ENCODE measurements at places on chromosomes 1 and 21.
A peak's percentile ranks its signal among the peaks of the same experiment; 100 is the strongest.

DNA sequence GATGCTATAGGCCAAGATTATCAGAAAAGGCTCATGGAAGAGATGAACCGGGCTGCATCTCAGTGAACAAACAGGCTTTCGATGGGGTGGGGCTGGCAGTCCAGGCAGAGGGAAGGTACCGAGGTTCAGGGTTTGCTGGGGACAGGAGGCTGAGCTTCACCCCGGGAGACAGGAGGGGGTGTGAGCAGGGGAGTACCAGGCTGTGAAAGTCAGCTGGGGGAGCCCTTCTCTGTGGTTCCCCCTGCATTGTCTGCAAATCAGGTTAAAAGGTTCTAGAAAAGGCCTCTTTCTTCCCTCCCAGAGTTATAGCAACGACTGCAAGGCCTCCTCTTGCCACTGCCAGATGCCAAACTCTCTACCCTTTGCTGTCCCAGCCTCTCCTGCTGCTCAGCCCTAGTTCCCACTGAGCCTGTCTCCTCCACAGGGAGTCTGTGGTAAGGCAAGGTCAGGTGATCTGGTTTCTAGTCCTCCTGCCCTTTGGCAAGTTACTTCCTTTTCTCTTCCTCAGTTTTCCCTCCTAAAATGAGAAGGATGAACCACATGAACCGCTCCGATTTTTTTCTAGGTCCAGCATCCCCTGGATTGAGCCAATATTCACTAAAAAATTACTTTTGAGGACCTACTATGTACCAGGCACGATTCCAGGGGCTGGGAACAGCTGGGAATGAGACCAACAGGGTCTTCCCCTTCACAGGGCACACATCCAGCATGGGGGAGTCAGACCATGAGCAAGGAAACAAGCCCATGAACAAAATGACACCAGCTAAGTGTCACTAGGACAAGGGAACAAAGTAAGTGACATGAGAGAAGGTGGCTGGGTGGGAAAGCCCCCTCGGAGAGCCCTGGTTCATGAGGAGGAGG is 7.2 kb downstream of the LAD1 start:
- DNase-seq: no peak

DNA sequence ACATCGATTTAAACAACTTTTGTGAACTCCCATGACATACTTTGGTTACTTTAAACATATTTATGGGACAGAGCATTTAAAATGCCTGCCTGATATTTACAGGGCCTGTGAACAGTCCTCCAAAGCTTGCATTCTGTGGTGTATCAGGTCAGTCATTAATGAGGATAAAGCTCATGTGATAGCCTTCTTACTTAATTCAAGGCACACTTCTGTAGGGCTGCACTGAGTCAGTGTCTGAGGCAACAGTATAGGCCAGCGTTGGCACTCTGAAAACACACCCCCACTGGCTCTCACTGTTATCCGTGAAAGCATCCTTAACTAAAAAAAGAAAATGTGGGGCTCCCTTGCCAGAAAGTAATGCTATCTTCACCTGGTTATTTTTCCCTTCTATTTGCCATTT is 200.0 kb downstream of the NFIA start:
- DNase-seq: no peak

GRCh38 chr1:54926970-54927369 is 40.0 kb upstream of the DHCR24 start:
- DNase-seq: no peak

GRCh38 chr1:204574865-204575163 is 58.6 kb downstream of the MDM4 start:
- DNase-seq: no peak

- DNase-seq: peak; percentile 51
These were observed 60.4 kb downstream of the DESI2 start for GRCh38 chr1:244713332-244713731.

- no peak for DNase-seq
These were observed 240.1 kb downstream of the KCTD3 start for GRCh38 chr1:215807218-215807617.

DNA sequence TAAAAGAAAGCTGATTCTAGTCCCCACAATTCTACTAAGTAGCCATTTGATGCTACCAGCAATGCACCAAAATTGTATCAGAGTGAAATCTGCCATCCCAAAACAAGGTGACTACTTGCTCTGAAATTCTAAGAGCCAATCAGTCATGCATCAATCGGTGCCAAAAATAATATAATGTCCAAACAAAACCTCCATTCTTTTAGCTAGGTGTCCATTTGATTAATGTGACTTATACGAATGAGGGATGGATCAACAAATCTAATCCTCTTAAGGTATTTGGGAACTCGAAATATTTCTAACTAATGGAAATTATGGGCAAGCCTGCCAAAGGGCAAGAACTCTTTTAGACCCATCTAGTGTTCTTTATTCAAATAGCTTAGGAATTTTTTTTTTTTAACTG is 66.4 kb upstream of the NEK2 start:
- no peak for DNase-seq

DNA sequence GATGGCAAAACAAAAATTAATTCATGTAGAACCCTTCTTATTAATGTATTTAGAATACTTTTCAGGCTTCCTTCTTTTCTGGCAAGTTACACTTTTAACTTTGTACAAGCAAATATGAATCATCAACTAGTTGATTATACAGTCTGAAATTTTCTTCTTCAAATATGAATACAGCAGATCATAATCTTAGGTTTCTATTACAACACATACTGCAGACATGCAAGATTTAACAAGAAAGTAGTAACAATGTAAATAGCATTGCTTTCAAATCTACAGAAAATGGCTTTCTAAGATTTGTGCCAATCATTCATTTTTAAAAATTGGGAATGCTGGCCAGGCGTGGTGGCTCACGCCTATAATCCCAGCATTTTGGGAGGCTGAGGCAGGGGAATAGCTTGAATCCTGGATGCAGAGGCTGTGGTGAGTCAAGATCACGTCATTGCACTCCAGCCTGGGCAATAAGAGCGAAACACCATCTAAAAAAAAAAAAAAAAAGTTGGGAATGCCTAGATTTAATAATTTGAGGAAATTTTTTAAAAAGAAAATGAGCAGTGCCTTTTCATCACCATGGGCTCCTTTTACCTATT is 68.4 kb upstream of the DPYD start:
- DNase-seq: no peak

GRCh38 chr1:83857103-83857502 is 141.8 kb downstream of the TTLL7 start:
- DNase-seq: no peak

GRCh38 chr1:84505493-84506001 is 639 bp upstream of the SPATA1 start:
- DNase-seq: no peak

GRCh38 chr1:207884266-207885029 is 26.5 kb downstream of the CD34 start:
- DNase-seq: no peak

DNA sequence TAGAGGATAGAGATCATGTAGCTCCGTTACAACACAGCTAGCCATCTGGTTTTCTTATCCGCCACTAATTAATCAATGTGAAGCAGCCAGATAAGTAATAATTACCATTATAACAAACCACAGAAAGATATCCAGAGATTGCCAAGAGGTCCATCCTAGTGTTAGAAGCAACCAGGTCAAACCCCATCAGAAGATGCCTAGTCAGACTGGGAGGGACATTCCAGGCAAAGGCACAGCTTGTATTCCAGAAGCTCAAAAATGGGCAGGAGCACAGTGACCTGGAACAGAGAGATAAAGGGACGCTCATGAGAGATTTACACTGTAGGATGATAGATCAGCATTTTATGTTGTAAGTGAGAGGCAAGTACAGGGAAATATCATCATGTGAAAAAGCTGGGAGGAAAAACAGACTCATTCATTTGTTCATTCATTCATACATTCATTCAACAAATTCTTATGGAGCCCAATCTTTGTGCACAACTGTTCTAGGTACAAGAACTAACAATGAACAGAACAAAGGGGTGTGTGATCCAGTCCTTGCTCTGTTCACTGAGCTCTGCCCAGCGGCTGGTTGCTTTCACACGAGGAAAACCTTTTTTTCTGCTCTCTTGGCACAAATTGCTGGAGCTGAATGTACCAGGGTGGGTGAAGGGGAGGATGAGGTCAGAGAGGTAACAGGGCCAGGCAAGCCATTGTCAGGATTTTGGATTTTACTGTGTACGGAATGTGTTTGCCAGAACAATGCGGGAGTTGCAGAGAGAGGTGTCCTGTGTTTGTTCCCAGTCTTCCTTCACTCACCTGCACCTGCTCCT is 240.8 kb upstream of the FGGY start:
- no peak for DNase-seq

GRCh38 chr1:206709322-206709721 is 24.6 kb downstream of the MAPKAPK2 start:
- DNase-seq: no peak

DNA sequence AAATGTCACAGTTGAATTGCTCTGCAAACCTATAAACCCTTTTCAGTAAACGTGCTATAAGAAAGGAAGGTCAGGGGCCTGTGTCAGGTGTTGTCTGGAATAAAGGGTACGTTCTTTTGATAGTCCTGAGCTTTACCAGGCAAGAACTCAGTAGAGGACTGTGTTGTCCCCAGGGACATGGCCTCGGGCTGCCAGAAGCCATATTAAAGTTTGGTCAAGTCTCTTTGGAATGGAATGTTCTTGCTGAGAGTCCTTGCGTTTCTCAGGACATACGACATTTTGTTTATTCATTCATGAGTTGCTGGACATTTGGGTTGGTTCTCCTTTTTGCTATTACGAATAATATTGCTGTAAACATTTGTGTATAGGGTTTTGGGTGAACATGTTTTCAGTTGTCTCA is 16.8 kb downstream of the VPS13D start:
- DNase-seq: no peak

DNA sequence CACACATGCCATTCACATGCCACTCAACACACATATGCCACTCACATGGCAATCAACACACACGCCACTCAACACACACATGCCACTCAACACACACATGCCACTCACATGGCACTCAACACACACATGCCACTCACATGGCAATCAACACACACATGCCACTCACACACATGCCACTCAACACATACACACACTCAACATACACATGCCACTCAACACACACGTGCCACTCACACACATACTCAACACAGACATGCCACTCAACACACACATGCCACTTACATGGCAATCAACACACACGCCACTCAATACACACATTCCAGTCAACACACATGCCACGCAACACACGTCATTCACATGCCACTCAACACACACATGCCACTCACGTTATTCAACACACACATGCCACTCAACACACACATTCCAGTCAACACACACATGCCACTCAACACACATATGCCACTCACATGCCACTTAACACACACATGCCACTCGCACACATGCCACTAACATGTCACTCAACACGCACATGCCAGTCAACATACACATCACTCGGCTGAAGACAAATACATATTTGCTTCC is 182.9 kb downstream of the NPHP4 start:
- DNase-seq: no peak

DNA sequence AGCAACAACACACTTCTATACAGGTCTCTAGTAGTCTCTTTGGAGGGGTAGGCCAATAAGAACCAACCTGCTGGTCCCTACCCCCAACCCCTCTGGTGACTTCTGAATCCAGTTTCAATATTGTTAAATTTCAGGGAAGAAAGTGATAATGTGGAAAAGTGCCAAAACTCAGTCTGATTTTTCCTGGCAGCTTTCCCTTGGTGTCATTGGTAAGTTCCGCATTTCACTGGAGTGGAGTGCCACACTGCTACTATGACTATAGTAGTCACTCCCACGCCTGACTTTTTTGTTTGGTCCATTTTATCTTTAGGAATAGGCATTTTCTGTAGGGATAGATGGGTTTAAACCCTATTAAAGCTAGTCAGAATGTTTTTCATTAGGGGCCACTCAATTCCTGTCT is 5.7 kb upstream of the ARID1A start:
- DNase-seq: peak; percentile 58

DNA sequence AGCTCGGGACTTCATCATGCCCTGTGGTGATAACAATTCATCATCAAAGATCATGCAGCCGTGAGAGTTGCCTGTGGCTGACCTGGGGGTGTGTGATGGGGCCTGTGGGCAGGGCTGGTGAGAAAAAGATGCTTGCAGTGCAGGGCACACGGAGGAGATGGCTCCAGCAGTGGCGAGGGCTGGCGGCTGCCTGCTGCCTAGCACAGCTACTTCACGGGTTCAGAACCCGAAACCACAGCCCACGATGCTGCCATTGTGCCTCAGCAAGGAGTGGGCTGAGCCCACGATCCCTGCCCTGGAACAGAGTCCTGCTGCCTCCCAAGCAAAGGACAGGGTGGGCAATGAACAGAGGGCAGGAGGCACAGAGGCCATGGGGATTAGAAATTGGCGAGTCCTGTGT is 631 bp upstream of the KRTAP10-9 start:
- no peak for DNase-seq

DNA sequence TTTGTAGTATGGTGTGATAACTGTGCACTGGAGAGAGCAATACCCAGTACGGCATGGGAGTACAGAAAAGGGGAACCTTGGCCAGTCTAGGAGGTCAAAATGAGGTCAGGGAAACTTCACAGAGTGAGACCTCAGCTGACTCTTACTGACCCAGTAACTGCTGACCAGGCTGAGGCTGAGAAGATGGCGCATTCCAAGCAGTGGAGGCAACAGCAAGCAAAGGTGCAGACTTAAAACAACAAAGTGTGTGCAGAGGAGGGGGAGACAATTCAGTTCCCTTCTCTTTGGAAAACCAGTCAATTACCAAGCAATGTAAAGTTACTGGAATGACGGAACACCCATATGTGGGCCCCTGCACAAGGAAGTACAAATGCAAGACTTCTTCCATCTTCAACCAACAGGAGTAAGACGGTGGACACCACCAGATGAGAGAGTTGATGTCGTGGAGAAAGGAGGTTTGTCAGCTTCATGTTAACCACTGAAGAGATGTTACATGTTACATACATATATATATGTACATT is 54.6 kb upstream of the PRDX6 start:
- DNase-seq: peak; percentile 53

DNA sequence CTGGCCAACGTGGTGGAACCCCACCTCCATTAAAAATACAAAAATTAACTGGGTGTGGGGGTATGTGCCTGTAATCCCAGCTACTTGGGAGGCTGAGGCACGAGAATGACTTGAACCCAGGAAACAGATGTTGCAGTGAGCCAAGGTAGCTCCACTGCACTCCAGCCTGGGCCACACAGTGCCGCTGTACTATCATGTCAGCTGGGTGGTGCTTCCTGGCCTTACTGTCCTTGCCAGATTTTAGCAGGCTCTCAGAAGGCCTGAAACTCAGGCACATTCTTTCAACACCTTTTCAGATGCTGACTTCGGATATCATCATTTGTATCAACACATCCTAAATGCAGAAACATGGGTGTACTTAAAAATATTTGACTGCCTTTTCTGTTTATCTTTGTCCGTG is 31.6 kb upstream of the NBL1 start:
- no peak for DNase-seq

GRCh38 chr1:43505077-43505780 is 25.5 kb upstream of the PTPRF start:
- DNase-seq: no peak
